GM03348 (cell line): ENCODE measurements at places on chromosomes 4 and X.
A peak's percentile ranks its signal among the peaks of the same experiment; 100 is the strongest.

- no peak for DNase-seq
Observed at GRCh38 chr4:168220893-168221292, 97.7 kb downstream of the DDX60 start.

DNA sequence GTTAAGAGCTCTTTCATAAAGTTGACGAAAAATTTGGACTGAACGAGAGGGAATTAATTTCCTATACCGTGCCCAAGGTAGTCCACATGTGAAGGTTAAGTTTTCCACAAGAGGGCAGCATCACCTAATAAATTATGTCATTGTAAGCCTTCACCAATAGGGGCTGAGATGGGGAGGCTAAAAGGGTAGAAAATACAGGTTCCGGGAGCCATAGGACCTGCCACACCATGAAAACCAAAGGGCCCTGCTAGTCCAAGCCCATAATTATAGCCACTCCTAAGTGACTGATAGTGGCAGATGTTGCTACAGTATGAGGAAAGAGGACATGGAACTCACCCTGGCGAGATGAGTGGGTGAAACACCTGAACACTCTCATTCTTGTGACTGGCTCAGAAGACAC is 122.2 kb downstream of the SHROOM4 start:
- peak; percentile 51 for DNase-seq

DNA sequence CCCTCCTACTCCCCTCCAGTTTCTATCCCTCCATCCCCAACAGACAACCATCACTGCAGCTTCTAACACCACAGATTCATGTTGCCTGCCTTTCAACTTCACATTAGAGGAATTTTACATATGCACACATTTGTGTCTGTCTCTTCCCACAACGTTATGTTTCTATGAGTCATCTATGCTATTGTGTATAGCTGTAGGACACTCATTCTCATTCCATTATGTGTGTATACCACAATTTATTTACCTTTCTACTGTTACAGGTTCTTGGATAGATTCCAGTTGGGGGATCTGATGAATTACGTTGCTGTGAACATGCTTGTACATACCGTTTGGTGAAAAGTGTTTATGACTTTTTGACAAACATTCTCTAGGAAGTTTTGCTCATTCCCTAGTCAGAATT is 58.8 kb upstream of the TRPC3 start:
- no peak for DNase-seq

DNA sequence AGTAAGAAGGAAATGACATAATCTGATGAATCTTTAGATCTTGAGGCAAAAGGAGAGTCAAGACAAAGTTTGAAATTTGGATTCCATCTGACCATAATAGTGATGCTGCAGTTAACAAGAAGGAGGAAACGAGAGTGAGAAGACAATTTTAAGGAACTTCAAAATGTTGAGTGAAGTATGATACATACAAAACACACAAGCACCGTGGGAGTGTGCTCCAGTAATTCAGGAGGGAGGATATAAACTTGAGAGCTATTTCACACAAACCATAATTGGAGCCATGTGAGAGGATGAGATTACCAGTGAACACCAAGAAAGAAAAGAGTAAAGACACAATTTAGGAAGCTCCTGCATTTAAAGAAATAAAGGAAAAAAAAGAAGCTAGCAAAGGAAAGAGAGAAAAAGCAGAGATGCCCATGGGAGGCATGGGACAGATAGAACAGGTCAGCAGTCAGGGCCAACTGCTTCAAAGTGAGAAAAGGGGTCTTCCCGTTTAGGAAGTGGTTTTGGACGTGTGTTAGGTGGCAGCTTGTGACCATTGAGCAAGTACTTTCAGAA is 150.7 kb upstream of the SLC7A11 start:
- DNase-seq, result no peak

- no peak for DNase-seq
Observed at GRCh38 chr4:52317361-52317879, 266.3 kb downstream of the SPATA18 start.

DNA sequence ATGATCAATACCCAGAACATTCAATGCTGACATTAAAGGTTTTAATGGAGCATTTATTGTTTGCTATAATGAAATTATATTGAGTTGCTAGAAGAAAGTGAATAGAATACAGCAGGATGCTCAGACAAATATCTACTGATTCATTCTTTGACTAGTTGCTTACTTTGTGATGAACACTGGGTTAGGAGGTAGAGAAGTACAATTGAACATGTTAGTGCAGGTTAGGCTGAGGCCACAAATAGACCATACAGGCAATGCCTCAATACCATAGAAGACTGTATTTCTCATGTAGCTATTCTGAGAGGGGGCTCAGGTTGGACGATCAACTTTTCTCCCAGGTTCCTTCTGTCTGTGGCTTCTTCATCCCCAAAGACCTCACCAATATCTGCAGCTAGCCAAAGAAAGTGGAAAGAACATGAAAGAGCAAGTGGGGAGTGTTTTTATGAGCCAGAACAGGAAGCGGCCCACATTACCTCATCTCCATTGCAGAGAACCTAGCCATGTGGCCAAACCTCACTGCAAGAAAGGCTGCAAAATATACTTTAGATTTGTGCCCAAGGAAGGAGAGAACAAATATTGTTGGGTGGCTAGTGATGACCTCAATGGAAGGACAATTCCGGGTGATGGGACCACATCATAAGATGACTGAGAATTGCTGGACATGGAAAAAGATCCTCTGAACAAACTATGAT is 180.3 kb upstream of the GATB start:
- DNase-seq, result no peak

DNA sequence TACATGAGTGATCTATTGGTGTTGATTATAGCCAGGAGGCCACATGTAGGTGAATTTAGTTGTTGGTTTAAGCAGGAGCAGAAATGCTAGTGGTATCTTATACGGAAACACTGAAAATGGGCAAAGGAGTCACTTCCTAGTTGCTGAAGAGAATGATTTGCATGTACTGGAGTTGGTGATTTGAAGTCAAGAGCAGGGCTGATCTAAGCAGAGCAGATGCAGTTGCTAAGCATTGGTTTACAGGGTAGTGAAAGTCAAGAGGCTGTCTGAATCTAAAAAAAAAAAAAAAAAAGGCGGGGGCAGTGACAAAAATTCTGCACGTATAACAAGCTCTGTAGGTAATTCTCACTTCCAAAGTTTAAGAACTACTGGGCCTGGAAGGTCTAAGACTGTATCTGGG is 90.4 kb upstream of the HPRT1 start:
- no peak for DNase-seq

DNA sequence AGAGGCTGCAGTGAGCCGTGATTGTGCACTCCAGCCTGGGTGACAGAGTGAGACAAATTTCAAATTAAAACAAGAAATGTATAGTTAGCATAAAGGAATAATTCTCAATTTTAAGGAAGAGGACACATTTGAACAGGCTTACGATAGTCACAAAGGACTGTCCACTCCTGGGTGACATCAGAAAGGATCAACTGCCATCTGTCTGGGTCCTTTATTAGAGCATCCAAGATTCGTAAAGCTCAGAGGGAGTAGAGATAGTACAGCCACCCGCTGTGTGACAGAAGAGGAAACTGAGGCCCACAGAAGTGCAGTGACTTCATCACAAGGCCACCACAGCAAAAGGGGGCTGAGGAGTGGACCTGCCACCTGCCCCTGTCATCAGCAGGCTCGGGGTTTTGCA is 149.3 kb upstream of the RBPJ start:
- no peak for DNase-seq

DNA sequence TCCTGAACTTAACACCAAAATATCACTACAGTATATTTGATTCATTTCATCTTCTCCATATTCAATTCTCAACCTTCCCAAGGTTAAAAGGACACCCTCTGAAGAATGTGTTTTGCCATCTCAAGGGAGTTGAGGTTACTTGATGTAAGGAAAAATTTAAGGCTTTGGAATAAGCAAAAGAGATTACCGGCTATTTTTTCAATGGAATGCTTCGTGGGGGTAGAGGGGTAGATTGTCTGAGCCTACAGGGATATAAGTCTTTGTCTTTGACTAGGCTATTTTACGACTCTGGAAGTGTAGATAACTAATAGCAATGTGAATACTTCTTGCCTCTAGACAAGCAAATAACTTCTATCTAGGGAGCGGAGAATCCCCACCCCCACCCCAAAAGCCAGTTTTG is 78.2 kb downstream of the BCOR start:
- no peak for DNase-seq

DNA sequence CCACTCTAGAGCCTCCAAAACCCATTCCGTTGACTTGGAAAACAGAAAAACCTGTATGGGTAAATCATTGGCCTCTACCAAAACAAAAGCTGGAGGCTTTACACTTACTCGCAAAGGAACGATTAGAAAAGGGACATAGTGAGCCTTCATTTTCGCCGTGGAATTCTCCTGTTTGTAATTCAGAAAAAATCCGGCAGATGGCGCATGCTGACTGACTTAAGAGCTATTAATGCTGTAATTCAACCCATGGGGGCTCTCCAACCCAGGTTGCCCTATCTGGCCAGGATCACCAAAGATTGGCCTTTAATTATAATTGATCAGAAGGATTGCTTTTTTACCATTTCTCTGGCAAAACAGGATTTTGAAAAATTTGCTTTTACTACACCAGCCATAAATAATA is 60.8 kb downstream of the ZNF732 start:
- peak; percentile 11 for DNase-seq
